ENCODE measurements at places on chromosomes 5 and 9.
A peak's percentile ranks its signal among the peaks of the same experiment; 100 is the strongest.

- peak; percentile 57 for DNase-seq
Measured at GRCh38 chr9:94681508-94681907, 42.2 kb upstream of the FBP1 start.

GRCh38 chr5:57311251-57311650, 137.4 kb downstream of the GPBP1 start:
- no peak for DNase-seq

DNA sequence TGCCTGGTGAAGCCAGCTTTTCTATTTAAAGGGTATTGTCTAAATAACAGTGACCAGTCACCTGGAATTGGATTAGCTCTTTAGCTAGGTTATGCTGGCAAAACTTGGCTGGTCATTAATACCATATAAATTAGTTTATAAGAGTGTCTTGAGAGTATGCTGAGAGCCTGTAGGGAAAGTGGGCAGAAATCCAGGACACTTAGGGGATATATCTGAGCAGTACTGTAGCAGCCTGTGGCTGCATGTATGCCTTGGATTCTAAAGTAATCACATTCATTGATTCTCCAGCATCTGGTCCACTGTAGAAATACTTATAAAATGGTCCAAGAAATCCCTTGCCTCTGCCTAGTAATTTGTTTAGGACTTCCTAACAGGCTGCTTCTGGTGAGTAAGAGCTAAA, 288.9 kb upstream of the DMAC1 start:
- no peak for DNase-seq

DNA sequence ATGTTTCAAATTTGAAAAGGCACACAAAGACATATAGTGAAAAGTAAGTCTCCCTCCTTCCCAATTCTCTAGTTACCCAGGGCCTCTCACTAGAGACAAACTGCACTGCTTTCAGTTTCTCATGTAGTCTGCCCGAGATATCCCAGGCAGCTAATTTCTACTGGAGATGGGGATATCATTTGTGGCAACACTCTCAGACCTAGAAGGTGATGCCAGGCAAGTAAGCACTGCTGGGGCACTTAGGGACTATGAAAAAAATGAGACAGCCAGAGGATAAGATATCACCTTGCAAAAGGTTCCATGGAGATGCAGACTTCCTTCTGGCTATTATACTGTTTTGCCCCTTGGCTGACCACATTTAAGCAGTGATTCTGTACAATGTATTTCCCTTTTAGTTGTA, 12.6 kb downstream of the SIL1 start:
- no peak for DNase-seq

- DNase-seq = no peak
Measured at GRCh38 chr5:36535378-36535777, 71.0 kb upstream of the SLC1A3 start.

Data from activated naive CD4-positive, alpha-beta T cell treated with anti-CD3 and anti-CD28 coated beads, Interleukin-2, amount 50 U/mL, for 72 hours (primary cell).